ENCODE measurements at places on chromosomes 5 and 9.
A peak's percentile ranks its signal among the peaks of the same experiment; 100 is the strongest.

DNA sequence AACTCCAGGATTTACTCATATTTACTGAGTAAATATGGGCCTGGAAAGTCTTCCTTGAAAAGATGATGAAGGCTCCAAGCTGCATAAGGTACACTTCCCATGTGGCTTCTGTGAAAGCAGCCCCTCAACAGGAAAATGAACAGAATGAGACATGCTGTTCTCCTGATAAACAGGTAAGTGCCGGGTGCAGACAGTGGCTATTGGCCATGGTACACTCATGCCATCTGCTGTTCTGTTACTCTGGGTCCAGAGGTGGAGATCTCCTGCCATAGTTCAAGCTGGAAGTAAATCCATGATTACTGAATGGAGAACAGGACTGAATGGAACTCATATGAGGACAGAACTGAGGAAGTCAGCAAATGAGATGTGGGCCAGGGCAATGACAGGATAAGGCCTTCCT, 103.6 kb downstream of the SLIT3 start:
- DNase-seq = no peak

DNA sequence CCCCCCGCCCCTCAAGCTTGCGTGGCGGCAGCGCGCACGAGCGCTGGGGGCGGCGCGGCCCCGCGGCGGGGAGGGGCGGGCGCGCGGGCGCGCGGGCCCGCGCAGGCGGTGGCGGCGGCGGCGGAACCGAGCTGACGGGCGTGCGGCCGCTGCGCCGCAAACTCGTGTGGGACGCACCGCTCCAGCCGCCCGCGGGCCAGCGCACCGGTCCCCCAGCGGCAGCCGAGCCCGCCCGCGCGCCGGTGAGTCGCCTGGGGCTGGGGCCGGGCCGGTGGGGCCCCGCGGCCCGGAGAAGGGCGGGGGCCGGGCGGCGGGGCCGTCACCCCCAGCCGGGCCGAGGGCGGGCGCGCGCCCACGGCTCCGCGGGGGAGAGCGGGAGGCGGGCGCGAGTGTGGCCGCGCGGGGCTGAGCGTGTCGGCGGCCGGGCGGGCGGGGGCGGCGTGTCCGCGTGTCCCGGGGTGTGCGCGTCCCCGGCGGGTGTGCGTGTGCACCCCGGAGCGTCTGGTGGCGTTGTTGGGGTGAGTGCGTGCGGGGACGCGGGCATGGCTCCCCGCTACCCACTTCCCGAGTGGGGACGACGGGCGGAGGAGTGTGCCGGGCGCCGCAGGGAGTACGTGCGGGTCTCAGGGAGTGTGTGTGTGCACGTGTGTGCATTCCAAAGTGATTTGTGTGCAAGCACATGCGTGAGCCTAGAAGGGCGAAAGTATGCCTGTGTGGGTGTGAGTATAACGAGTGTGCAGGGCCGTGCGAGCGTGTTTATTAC, at the start of gene NEK6:
NEK6 (plus strand) TSS at position 106 of the 763 bp plus-strand sequence. CDS start 44,016 bp downstream, outside the sequence.
- DNase-seq = no peak

- peak; percentile 64 for DNase-seq
These were observed 8.1 kb downstream of the IDNK start for GRCh38 chr9:83630938-83631457.

DNA sequence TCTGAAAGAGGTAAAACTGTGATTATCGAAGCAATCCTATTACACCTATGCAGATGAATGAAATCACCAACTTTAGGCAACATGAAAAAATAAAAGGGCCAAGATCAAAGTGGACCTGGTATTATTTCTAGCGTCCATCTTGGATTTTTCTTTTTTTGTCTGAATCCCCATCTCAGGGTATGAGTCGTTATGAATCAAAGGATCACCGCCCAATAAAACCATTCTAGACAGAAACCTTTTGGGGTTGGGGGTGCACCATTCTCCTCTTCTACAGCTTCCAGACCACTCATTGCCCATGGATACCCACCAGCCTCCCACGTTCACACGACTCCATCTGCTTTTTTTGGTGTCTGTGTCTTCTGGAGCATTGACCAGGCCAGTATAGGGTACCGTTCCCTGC, 33.4 kb downstream of the MAP1B start:
- no peak for DNase-seq

- DNase-seq = no peak
These were observed at the start of gene HRH2 for GRCh38 chr5:175657593-175658271. TSS of gene HRH2 (plus strand) at chr5:175658071. CDS start at chr5:175683234, 25,163 bp downstream.

DNA sequence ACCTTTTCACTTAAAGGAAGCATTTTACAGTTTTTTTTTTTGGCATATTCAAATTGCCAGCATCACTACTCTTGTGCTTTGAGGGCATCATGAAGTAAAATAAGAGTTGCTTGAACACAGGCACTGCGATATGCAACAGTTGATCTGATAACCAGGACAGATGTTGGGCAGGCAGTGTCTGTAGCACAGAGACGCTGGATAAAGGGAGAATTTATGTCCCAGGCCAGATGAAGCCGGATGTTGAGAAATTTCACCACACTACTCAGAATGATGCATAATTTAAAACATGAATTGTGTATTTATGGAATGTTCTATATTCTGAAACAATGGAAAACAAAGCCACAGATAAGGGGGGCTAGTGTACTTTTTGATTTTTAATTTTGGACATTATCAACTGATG, 71.4 kb downstream of the SLC12A2 start:
- DNase-seq = no peak

DNA sequence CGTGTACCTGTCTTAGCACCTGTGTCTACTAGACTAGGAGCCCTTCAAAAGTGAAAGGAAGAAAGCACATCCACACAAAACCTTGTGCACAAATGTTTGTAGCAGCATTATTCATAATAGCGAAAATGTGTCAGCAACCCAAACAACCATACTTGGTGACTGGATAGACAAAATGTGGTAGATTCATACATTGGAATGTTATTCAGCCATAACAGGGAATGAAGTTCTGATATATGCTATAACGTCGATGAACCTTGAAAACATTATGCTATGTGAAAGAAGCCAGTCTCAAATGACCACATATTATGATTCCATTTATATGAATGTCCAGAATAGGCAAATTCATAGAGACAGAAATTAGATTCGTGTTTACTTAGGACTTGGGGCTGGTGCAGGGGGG, 57.8 kb upstream of the LARP1 start:
- DNase-seq = no peak

GRCh38 chr5:155381654-155382053, 368.1 kb downstream of the KIF4B start:
- no peak for DNase-seq

- DNase-seq = no peak
These were observed 943 bp downstream of the STING1 start for GRCh38 chr5:139481580-139482049.

DNA sequence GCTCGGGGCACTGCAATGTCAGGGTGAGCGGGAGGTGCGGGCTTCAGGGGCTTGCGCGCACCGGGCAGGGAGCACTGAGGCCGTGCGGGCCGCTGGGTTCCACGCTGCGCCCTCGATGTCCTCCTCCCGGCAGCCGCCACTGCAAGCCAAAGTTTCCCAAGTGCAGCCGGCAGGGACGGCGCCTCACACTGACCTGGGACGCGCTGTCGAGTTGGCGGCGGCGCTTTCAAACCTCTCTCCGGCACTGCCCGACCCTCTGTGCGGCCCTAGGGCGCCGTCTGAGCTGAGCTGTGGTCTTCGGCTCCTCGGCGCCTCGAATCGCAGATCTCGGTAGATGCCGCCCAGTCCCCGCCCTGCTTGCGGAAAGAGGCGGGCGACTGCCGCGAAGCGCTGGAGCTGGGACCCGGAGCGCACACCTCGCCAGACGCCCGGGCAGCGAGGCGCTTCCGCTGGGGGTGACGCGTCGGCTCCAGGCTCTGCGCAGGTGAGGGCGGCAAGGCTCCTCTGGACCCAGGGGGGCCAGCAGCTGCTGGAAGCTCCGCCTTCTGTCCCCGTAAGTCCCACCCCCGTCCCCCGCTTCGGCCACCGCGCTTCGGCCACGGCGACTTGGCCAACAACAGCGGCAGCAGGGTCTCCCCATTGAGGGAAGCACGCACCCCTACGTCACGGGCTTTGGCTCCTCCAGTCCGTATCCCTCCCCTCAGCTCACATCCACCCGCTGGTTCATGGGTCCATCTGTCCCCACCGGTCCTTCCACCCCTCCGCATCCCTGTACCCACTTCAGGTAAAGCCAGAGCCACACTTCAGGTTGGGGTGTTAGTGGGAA, at the start of gene ANKRD34B:
ANKRD34B (minus strand) TSS at position 320 of the 826 bp plus-strand sequence. CDS start 10,261 bp downstream, outside the sequence.
- DNase-seq = no peak

Measured in DMS 273 treated with DMSO at 0.1 percent for 48 hours (cell line).